ENCODE measurements at places on chromosomes 12 and 14.

DNA sequence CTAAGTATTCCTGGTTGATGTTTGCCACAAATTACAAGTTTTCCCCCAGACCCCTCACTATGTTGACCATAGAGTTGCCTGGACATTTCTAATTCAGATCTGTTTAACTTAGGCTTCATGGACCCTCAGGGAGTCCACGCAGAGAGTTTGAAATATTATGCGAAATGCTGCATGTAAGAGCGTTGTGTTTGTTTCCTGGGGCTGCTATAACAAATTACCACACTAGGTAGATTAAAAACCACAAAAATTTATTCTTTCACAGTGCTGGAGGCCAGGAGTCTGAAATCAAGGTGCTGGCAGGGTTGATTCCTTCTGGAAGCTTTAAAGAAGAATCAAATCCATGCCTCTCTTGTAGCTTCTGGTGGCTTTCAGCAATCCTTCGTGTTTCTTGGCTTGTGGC, 177.9 kb upstream of the KITLG start:
- DNase-seq, result no peak

DNA sequence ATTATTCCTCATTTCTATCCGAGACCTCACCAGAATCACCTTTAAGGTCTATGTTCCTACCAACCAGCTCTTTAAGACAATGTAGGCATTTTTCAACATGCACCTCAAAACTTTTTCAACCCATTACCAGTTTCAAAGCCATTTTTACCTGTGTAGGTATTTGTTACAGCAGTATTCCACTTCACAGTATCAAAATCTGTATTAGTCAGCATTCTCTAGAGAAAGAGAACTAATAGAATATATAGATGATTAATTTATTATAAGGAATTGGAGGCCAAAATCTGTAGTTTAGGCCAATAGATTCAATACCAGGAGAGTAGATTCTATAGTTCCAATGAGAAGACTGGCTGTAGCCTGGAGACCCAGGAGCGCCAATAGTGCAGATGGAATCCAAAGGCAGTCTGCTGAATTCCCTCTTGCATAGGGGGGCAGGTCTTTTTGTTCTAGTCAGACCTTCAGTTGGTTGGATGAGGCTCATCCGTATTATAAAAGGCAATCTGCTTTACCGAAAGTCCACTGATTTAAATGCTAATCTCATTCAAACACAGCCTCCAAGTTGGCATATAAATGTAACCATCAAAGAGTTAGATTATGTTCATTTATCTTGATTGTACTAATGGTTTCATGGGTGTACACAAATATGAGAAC, 151.6 kb upstream of the SYT1 start:
- no peak for DNase-seq

GRCh38 chr14:80087411-80087810, 123.9 kb downstream of the DIO2 start:
- DNase-seq, result no peak

DNA sequence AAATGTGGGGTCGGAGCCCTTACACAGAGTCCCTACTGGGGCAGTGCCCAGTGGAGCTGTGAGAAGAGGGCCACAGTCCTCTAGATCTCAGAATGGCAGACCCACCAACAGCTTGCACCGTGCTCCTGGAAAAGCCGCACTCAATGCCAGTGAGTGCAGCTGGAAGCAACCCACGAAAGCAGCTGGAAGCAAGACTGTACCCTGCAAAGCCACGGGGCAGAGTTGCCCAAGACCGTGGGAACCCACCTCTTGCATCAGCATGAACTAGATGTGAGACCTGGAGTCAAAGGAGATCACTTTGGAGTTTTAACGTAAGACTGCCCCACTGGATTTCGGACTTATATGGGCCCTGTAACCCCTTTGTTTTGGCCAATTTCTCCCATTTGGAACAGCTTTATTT, 12.3 kb downstream of the GTF2A1 start:
- no peak for DNase-seq

DNA sequence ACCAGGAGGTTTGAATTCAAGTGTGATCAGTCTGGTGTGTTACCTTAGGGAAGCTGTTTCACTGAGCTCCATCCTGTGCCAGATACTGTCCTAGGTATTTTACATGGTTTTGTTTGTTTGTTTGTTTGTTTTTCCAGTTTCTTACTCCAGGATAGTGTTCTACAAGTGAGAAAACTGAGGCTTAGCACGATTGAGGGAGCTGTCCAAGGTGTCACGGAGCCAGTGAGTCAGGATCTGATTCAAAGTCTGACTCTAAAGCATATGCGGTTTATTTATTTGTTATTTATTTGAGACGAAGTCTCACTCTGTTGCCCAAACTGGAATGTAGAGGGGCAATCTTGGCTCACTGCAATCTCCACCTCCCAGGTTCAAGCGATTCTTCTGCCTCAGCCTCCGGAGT, 79.7 kb upstream of the GNG2 start:
- no peak for DNase-seq

GRCh38 chr12:98575013-98575412, 18.5 kb upstream of the SLC25A3 start:
- DNase-seq, result no peak

DNA sequence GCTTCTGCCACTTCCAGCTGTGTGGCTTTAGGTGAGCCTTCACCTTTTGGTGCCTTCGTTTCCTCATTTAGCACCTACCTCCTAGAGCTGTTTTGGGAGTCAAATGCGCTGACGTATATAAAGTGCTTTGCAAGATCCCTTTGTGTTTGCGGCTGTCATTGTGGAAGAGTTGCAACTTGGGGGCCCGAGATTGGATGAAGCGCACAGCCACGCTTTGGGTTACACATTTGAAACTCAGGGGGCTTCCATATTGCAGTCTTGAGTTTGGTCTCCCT, 636 bp upstream of the ARL6IP4 start:
- DNase-seq, result peak; percentile 58
